Stimulated activated CD4-positive, alpha-beta T cell treated with anti-CD3 and anti-CD28 coated beads, TNF-alpha, amount 100 ng/mL, for 1 hour (primary cell): ENCODE measurements at places on chromosomes 4 and X.
A peak's percentile ranks its signal among the peaks of the same experiment; 100 is the strongest.

GRCh38 chr4:189202182-189202868 is 738.3 kb upstream of the FRG1 start:
- DNase-seq = peak; percentile 1

DNA sequence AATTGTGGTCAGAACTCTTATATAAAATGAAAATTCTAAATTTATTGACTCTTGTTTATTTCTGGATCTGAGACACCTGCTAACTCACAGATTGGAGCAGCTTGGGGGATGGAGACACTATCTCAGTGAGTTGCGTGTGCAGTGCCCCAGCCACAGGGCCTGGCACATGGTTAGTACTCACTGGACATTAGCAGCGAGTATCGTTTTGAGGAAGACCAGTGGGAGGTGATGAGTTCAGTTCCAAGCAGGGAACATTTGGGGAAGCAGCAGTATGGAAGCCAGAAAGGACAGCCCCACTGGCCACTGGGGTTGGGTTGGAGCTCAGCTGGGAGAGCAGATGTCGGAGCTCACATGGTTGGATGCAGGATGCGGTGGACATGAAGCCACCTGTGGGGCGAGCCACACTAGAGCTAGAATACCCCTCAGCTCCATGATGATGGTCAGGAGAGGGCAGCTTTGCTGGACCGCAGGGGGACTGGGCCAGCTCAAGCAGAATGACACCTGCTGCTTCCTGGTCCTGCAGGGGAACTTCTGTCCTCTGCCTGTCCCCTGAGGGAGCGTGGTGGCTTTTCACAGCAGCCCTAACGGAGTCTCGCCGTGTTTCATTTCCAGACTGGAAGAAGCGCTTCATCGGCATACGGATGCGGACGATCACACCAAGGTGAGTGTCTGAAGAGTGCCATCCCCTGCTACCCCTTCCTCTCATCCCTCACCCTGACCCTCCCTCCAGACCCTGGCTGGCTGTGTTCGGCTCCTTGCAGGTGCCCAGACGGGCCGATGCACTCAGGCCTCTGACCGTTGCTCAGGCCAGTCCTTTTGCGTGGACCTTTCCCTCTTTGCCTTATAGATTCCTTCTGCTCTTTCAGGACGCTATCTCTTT is 32.5 kb downstream of the HTRA3 start:
- DNase-seq = no peak

DNA sequence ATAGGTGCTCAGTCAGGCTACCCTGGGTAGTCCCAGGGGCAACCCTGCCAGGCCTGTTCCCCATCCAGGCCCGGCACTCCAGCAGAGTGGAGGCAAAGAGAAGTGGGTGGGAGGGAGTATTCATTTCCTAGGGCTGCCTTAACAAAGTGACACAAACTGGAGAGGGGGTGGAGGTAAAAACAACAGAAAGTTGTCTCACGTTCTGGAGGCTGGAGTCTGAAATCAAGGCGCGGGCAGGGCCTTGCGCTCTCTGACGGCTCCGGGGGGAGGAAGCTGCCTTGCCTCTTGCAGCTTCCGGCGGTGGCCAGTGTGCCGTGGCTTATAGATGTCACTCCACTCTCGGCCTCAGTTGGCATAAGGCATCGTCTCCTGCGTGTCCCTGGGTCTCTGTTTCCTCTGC is 90.8 kb downstream of the DCTD start:
- DNase-seq = no peak

DNA sequence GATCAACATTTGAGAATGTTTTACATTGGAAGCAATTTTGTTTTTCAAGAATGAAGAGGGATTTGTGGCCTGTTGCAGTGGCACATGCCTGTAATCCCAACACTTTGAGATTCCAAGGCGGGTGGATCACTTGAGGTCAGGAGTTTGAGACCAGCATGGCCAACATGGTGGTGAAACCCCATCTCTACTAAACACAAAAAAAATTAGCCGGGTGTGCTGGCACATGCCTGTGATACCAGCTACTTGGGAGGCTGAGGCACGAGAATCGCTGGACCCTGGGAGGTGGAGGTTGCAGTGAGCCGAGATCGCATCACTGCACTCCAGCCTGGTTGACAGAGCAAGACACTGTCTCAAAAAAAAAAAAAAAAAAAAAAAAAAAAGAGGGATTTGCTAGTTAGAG is 127.8 kb downstream of the RPA4 start:
- DNase-seq = no peak

DNA sequence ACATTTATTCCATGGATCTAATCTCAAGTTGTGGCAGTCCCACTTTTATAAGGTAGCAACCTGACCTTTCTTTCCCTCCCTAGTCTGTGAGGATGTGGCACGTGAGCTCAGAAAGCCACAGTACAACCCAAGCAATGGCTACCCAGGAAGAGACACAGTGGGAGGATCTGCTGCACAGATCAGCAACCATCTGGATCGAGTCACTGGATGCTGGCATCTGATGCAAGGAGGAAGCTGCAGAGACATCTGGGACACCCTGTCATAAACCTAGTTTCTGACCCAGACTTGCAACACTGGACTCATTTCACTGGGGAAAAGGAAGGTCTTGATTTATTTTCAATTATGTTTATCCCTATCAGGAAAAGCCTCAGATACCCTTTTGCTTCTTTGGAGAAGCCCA is 327.1 kb downstream of the PAPSS1 start:
- no peak for DNase-seq

- no peak for DNase-seq
These were observed 67.1 kb downstream of the CC2D2A start for GRCh38 chr4:15536552-15537499.

GRCh38 chrX:40172401-40173142 is 74.8 kb upstream of the BCOR start:
- no peak for DNase-seq

GRCh38 chr4:48653217-48654014 is 126.7 kb downstream of the FRYL start:
- no peak for DNase-seq

- no peak for DNase-seq
These were observed 12.7 kb upstream of the PAQR3 start for GRCh38 chr4:78951862-78952472.

GRCh38 chr4:30718021-30718542 is 2.1 kb upstream of the PCDH7 start:
- no peak for DNase-seq

GRCh38 chr4:154368060-154368459 is 123.5 kb downstream of the DCHS2 start:
- no peak for DNase-seq

DNA sequence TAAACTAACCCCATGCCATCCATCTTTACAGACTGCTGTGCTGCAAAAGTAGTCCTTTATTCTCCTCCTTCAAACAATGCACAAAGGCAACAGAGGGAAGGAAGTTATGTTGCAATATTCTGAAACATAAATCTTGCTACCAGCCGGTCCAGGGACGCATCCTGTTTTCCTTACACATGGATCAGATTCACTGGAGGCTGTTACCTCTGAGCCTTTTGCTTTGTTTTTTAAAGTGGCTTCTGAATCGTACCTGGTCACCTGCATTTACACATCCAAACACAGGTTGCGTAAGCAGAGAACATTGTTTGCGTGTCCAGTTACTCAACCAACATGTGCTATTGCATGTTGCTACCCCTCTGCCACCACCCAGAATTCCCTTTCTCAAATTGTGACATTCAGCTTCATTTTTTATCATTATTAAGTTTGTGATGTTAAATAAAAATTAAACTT is 8.8 kb downstream of the PPARGC1A start:
- no peak for DNase-seq

- DNase-seq = no peak
These were observed 233.4 kb upstream of the FAM47A start for GRCh38 chrX:34365471-34365870.

DNA sequence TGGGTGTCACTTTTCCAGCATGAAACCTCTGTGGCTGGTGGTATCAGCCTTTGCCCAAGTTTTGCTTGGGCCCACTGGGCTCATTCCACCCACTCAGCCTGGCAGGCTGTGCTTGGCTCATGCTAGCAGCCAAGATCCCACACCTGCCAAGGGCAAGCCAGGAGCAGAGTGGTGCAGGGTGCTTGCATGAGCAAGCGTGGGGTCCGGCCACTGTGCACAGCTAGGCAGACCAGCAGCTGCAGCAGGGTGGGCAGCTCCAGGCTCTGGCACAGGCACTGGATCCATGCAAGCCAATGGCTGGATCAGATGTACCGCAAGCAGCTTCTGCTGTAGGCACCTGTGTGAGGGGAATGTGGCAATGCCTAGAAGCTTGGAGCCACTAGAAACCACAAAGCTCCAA is 253.9 kb downstream of the SPOCK3 start:
- DNase-seq = no peak

DNA sequence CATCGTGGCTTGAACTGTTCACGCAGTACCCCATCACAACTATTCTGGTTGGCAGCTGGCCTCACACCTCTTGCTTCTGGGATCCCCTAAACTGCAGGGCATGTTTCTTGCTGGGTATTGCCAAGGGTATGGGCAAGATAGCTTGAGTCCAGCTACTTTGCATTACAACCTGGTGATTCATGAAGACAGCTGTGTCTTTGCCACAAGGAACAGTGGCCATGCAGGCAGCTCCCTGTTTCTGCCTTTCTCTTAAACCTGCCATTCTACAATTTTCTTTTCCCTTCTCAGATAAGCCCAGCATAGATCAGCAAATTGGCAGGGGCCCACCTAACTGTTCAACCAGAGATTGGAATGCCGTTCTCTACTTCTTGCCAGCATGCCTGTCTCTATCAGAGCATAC is 42.8 kb downstream of the TENM3 start:
- DNase-seq = no peak

DNA sequence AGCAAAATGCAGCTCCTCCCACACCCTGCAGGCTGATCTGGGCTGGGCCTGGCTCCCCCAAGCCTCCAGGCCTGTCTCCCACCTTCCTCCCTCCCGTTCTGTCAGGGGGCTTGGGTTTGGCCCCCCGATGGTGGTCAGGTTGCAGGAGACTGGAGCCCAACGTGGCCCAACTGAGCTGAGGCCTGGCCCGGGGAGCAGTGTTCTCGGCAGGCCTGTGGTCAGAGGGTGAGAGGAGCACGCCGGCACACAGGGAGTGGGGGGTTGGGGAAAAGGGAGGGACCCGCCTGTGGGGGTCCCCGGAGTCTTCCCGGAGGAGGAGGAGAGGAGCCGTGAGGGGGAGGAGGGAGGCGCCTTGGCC is 43.2 kb upstream of the NKX1-1 start:
- DNase-seq = no peak

GRCh38 chrX:16444353-16444752 is 205.6 kb upstream of the S100G start:
- DNase-seq = no peak

GRCh38 chr4:133377286-133377685 is 228.2 kb downstream of the PCDH10 start:
- no peak for DNase-seq

GRCh38 chrX:103175944-103176753 is 38.8 kb upstream of the BEX4 start:
- peak; percentile 31 for DNase-seq

DNA sequence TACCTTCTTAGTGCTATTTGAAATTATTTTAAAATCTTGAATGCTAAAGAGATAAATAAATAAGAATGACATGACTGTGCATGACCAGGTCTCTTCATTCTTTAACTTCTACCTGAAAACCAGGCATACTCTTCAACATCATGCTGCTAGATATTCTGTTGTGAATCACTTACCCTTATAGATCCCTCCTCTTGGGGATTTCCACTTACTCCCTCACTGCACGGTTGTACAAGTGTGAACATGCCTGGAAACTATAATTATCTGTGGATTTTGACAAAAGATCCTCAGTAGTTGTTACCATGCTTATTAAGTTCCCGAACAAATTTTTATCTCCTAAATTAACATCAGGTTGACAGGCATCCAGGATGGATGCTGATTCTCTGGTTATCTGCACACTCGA is 54.3 kb downstream of the ADGRL3 start:
- no peak for DNase-seq

DNA sequence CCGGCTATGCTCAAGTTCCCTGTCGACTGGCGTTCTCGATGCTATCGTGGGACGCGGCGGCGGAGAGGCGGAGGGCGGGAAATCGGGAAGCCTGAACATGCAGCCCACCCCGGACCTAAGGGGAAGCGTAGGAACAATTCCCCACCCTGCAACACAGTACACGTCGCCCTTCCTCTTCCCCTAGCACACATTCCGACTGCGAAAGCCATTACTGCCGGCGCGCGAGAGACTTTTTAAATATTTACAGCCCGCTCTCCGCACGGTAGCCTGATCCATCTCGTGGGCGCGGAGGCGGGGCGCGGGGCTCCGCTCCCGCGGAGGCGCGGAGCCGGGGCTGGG is 48.1 kb upstream of the BCOR start:
- DNase-seq = no peak

GRCh38 chrX:96027407-96027806 is 657.2 kb upstream of the DIAPH2 start:
- no peak for DNase-seq

GRCh38 chr4:87901422-87901992 is 68.7 kb downstream of the MEPE start:
- DNase-seq = no peak

DNA sequence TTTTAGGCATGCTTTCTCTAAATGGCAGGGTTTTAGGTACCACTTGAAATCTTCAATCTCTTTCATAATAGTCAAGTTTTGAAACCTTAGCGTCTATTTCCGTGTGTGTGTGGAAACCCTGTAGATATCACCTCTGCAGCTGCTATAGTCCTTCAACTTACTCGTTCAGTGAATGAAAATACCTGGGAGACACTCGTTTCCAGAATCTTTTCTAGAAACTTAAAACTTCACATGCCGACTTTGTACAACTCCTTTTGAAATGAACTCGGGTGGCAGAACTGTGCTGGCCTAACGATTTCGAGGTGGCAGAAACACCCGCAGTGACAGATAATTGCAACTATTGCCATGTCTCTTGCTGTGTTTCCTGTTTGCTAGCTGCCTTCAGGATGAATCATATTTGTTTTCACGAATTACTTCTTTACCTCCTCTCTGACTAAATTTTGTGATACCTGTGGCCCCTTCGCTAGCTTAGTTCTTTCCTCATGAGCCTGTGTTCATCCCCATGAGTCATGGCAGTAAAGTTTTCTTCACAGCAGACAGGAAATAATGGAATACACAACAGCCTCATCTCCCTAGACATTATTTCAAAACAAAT is 104.7 kb upstream of the SMIM10 start:
- no peak for DNase-seq

DNA sequence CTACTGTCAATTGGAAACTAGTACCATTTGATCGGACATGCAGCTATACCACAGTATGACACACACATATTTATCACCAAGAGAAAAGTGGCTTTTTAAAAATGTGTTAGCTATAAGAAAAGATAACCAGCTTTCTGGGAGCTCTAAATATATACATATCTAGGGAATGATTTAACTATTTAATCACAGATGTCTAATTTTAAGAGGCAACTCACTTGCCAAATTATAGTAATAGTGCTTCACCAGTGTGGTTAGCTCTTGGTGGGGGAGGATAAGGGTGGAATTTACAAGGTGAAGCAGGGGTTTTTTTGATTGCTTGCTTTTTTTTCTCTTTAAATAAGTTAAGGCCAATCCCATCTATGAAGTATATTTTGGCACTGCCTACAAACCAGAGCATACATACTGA is 547.7 kb upstream of the DIPK2B start:
- DNase-seq = no peak
